ENCODE measurements at places on chromosomes 3 and 15.

DNA sequence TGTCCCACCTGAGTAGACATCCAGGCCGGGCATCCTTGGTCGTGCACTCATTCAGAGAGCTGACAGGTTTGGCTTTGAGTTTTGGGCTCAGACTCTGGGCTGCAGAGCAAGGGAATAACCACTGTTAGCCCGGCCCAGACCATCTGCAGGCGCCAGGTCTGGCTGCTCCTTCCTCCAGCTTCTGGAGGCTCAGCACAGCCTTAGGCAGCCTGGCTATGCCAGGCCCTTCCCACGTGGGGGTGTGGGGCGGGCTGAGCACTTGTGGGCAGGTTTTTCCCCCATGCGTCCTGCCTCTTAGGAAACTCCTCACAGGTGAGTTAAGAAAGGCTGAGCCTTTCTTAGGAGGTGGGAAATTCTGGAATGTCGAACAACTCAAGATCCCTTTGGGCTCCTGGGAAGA, 11.2 kb downstream of the PLA2G4B start:
- DNase-seq: no peak

DNA sequence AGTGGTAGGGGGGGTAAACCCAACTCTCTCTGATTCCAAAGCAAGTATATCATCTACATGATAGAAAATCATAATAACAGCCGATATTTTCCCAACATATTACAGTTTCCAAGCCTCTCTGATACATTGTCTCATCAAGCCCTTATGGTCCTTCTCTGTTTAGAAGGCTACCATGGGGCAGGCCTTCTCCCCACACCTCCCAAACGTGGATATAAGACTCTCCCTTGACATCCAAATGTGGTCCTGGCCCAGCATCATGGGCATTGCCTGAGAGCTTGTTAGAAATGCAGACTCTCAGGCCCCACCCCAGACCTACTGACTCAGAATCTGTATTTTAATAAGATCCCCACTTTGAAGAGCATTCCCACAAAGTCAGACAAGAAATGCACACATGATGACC, 17.7 kb upstream of the CCR9 start:
- DNase-seq: no peak

- no peak for DNase-seq
Observed at GRCh38 chr3:115397433-115397832, 225.9 kb upstream of the GAP43 start.

- no peak for DNase-seq
Observed at GRCh38 chr15:48501208-48501607, 144.3 kb downstream of the FBN1 start.

DNA sequence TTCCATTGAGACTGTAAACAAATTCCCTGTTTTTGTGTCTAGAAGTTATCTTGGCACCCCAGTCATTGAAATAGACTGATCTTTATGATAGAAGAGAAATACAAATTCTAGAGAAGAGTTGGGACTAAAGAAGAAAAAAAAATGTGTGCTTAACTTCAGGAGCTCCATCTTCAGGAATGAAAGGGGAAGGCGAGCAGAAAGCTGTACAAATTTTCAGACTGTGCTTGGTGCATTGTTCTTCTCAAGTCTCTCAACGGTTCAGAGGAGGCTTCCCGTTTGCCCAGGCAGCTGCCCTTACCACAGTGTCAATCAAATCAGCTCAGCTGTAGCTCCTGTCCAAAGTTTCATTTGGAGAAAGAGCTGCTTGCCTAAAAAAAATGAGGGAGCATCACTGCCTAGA, 41.7 kb downstream of the OXSM start:
- no peak for DNase-seq
